HAP-1 (cell line): ENCODE measurements at places on chromosomes 3 and 15.

DNA sequence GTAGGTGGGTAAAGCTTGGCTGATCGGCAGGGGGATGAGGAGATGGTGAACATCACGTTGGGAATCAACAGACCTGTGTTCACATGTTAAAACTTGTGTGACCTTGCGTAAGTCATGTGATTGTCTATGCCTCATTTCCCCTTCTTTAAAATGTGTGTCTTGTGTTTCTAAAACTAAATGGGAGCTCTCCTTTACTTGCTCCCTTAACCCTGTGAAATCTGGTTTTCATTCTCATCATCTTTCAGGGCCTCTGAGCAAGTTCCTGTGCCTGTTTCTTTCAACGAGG is 29.7 kb upstream of the IREB2 start:
- DNase-seq, result no peak

GRCh38 chr3:52998771-52999513 is 46.9 kb downstream of the SFMBT1 start:
- no peak for DNase-seq

GRCh38 chr3:152190636-152191183 is 78.0 kb upstream of the MBNL1 start:
- no peak for DNase-seq

DNA sequence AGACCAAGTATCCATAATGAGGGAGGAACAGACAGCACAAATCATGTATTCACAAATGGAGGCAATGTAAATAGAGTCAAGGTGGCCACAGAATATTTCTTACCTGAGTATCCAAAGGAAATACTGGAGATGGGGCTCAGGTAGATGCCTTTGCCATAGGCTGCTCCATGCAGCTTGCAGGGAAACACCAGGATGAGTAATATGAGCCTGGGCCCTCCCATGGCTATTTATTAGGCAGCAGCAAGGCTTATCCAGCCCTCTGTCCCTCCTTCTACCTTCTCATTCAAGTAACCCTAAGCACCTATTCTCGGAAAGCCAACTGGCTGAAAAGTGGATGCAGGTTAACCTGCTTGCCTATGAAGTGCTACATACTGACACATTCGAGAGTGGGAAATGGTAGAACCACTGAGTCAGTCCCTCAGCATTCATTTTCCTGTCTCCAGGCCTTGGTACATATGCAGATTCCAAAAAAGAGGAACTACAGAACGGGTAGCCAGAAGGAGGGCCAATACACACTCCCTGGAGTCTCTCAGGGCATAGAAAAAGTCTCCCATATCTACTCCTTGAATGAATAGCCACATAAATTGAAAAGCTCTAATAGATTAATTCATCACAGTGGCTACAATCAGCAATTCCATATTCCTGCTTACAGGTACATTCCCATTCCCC is 18.3 kb upstream of the PKM start:
- no peak for DNase-seq

DNA sequence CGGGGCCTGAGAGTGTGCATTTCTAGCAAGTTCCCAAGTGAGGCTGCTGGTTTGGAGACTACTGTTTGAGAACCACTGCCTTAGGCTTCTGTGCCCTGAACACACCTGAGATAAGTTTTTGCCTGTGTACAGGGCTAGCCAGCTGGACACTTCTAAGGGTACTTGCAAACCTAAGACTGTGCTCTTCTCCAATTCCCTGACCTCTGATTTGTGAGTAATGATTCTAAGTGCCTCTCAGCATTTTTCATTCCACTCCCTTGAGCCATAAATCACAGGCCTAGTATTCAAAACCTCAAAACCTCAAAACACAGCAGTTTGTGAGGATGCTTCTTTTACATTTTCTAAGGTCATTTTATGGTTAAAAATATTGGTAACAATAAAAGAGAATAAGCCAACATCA is 148.4 kb downstream of the CHST2 start:
- DNase-seq, result no peak

DNA sequence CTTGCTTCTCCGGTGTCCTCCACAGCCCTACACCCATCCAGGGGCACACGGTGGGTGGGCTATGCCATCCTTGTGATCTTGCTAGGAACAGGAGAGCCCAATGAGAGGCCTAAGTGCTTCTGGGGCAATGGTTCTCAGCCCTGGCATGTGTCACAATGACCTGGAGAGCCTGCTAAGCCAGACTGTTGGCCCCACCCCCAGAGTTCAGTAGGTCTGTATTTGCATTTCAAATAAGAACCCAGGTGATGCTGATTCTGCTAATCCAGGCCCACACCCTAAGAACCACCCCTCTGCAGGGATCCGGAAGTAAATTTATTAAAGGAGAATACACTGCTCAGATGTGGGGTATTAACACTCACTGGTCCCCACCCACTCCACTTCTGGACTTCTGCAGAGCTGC is 57.9 kb downstream of the RORA start:
- no peak for DNase-seq

DNA sequence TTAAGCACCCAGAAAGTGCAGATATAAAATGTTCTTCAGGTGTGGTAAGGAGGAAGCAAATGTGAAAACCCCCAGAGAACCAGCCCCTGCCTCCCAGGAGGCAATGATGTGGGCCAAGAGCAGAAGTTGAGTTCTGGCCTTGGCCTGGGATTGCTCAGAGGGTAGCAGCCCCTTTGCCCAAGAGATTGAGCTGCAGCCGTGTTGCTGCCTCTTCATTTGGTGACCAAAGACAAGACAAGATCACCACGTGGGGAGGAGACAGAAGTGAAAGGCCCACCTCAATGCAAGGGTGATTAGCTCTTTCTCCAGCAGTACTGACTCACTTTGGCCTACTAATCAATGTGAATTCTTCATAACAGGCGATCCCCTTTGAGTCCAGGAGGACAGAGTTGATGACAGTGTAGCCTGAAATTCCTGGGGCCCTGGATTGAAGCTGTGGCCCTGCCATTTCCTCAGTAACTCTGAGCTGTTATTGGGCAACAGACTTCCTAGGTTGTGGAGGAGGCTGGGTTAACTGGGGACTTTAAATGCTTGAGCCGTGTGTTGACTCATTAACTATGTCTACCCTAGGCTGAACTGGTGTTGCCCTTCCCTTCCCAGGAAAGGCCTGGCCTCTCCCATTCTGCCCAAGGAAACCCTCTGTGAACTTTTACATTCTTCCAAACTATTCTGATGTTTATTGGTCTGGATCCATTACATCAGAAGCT is 86.5 kb downstream of the ST6GAL1 start:
- DNase-seq, result no peak

GRCh38 chr3:181966393-181966792 is 254.7 kb downstream of the SOX2 start:
- DNase-seq, result no peak

DNA sequence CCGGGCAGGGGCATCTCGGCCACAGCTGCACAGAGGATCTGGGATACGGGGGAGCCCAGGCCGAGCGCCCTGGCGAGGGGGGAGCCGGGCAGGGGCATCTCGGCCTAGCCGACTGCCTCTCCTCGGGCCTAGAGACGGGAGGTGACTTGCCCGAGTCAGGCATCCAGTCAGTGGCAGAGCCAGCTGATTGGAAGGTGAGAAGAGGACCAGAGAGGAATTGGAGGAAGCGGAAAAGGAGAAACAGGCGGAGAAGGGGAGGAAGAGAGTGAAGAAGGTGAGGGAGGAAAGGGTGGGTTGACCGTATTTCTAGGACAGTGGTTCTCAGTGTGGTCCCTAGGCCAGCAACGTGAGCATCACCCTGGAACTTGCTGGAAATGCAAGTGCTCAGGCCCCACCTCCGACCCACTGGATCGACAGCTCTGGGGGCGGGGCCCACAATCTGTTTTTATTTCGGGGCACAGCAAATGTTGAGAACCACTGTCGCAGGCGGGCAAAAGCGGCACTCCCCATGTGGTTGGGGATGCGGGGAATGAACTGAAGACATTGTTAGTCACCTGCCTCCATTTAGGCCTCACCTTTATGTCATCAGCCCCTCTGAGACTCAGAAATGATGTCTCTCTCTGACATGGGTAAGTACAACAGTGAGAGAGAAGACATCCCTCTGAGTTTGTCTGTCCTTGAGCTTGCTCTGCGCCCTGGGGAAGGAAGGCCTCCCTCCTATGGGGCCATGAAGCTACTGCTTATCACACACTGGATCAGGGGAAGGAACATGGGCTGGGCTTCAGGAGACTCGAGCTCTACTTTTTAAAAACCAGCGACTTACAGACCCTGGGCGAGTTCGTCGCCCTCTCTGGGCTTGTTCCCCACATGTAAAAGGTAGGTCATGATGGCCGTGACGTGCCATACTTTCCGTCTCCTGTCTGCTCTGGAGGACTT is 1.0 kb upstream of the MELTF start:
- no peak for DNase-seq

DNA sequence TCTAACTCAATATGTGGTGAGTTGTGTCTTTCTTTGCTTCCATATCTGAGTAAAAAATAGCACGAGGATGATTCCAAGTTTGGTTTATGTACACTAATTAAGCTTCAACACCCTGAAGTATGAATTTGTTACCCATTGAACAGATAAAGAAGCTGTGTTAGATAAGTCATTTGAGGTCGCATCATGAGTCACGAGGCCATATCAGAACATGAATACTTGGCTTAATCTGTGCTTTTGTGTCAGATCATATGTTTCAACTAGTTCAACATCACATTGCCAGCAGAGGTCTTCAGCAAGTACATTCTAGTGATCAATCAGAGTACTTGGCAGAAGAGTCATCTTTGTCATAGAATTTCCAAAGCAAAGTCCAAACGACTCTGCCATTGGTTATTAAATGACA is 26.3 kb upstream of the MITF start:
- DNase-seq, result no peak

DNA sequence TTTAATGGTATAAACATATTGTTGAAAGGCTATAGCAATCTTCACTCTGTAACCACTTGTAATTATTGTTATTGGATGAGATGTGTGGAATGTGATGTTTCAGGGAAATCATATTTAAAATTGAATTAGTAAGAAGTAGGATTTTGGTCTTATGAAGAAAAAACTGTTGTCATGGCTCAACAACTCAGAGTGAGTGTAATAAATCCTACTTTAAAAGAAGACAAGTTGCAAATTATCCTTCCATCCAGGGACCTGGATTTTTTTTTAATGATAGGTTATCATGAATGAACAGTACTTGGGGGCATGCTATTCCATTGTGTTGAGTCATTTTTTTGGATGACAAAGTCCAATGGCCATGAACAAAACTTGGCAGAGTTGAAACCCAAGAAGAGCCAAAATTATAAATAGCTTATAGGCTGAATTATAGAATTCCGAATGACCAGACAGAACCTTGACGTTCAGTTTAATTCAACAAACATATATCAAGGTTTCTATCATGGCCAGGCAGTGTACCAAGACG is 625.5 kb upstream of the ZNF717 start:
- DNase-seq, result no peak

DNA sequence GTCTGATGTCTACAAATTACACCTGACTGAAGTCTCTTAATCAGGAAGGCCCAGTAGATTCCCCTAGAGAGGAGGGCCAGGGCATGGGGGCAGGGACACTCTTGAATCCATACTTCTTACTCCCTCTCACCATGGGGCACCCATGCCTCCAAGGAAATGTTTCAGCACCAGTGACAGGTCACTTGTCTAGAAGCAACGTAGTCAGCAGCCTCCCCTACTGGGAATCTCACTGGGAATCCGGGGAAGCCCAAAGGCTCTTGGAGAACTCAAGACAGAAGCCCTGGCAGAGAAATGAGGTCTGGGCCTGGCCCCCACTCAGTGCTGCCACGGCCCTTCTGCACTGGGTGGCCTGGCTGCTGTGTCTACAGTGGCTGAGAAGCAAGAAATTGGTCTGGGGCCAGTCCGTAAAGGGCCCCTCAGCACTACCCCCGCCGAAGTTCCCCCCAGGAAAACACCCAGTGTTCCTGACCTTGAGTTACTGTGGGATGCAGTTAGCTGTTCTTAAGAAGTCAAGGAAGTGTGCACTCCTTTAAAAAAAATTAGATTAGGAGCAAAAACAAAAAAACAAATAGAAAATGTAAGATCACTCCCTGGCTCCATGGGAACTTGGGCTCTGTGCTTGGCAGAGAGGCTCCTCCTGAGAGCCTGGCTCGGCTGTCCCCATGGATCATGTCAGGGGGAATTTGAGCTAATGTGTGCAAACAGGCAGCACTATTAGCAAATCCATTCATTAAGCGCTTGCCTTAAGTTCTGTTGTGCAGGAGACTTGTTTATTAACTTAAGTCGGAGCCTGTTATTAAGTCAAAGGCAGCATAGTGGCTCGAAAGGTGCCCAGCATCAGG is 5.4 kb upstream of the LINGO1 start:
- no peak for DNase-seq

DNA sequence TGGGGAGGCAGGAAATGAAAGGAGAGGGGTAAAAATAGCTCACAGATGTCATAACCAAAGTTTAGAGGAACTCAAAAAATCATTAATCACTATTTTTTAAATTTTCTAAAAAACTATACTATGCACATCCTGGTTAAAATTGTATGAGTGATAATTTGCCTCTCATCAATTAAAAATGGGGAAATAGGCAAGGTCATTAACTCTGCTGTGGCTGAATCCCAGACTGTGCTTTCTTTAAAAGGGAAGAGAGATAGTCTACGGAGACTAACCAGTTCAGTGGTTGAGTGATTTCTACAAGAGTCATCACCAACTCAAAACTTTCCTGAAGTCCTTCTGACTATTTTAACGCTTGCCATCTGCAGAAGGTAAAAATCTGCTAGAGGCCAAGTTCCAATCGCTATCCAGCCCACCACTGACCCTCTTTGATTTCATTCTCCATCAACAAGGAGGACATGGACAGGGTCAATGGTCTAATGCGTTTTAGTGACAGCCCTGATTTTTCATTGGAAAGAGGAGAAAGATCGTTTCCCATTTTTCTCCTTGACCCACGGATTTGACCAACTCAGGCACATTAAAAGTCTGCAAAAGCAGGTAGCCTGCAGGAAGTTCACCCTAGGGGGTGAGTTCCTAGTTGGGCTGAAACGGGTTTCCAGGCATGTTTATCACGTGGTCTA is 850 bp downstream of the SUCLG2 start:
- no peak for DNase-seq

DNA sequence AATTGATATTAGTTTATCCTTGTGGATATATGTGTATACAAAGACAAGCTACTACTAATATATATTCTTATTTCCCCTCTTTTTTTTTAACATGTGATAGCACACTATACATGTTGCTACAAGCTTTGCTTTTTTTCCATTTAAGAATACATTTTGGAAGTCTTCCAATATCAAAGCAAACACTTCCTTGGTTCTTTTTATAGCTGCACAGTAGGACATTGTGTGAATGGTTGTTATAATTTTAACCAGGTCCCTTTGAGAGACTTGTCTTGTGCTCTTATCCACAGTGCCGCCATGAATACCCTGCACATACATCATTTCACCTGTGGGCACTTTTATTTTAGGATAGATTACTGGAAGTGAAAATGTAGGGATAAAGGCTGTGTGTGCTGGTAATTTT is 88.7 kb downstream of the CACNA2D3 start:
- no peak for DNase-seq

GRCh38 chr3:42101048-42101447 is 9.9 kb downstream of the TRAK1 start:
- no peak for DNase-seq

- no peak for DNase-seq
Measured at GRCh38 chr3:156749244-156749643, 74.9 kb downstream of the TIPARP start.

GRCh38 chr15:84914351-84914750 is 29.9 kb downstream of the SLC28A1 start:
- DNase-seq, result no peak
